ENCODE measurements at places on chromosomes 2 and 18.

DNA sequence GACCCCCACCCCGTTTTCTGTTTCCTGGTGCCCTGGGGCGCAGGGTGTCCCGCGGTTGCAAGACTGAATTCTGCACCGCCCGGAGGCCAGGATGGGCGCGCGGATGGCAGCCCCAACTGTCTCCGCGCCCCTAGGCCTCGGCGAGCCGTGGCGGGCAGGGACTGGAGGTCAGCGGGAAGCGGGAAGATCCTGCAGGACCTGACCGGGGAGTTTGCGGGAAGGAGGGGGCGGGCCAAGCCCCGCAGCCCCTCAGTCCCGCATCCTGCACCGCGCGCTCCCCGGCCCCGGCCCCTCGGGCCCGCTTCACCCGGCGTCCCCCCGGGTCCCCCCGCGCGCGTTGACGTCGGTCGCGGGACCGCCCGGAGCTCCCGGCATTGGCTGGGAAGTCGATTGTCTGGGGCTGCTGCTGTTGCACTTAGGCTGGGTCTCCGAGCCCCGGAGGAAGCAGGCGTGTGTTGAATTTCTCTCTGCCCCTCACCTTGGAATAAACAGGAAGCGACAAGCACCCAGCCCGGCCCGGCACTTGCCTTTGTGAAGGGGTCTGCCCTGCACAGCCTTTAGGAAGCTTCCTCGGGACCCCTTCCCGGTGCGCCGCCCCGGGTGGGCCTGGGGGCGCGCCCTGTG, at the start of gene LDLRAD4:
TSS of gene LDLRAD4 (plus strand) at position 393 of the 624 bp plus-strand sequence.
- DNase-seq, result no peak

- DNase-seq, result no peak
Observed at GRCh38 chr2:111042261-111042660, 78.5 kb upstream of the BCL2L11 start.

- DNase-seq, result no peak
Observed at GRCh38 chr2:45237128-45237527, 227.9 kb upstream of the SIX2 start.

DNA sequence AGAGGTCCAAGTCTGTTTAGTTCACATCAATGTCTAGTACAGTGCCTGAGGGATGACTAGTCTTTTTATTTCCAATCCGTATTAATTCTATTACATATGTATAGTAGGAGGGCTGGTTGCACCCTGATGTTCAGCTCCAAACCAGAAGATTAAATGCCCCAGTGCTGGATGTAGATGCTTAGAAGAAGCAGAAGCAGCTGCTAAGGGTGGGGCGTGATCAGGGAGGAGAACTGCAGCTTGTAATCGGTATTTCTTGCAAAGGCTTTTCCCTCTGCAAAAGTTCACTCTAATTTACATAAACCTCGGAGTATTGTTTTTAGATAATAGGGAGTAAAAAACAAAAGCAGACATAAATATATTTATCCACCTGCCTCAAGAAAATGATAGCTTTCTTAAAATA, 145.3 kb upstream of the ITGA4 start:
- DNase-seq, result no peak

GRCh38 chr2:166516712-166517303, 22.8 kb upstream of the SCN7A start:
- DNase-seq, result no peak
